ENCODE measurements at places on chromosomes 5 and 9.

DNA sequence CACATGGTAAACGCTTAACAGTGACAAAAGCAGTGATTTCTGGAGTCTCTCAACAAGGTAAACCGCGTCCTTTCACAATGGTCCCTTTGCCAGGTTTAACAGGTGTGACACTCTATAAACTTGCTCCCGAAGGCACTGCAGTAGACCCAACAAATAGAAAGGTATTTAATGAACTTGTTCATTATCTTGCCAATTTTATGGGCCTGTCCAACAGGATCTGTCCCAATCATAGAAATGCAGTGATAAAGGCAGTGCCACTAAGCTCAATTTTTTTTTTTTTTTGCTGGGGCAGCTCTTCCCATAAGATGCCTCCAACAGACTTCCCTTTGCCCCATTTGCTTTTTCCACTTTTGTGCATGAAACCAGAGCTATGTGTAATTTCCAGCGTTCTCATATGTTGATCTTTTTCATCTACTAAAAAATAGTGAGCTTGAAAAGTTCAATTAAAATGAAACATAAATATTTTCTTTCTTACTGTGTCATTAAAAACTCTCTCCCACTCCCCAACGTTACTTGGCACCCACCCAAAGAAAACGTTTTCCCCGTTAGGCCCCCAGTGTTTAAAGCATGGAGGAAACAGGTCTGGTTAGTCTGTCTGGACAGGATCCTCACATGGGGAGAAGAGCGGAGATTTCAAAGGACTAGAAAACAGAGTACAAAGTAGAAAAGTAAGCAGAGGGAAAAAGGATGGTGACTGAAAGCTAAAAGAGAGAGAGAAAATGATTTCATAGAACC lies 80.9 kb upstream of the SPATA31D4 start:
- no peak for DNase-seq

- DNase-seq: no peak
Measured at GRCh38 chr5:155274484-155274883, 260.9 kb downstream of the KIF4B start.

DNA sequence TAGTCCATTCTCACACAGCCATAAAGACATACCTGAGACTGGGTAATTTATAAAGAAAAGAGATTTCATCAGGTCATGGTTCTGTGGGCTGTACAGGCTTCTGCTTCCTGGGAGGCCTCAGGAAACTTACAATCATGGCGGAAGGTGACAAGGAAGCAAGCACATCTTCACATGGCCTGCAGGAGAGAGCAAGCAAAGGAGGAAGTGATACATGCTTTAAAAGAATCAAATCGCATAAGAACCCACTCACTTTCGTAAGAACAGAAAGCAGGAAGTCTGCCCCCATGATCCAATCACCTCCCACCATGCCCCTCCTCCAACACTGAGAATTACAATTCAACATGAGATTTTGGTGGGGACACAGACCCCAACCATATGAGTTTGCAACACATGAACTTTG lies 5.1 kb upstream of the FBXO38 start:
- DNase-seq: no peak

DNA sequence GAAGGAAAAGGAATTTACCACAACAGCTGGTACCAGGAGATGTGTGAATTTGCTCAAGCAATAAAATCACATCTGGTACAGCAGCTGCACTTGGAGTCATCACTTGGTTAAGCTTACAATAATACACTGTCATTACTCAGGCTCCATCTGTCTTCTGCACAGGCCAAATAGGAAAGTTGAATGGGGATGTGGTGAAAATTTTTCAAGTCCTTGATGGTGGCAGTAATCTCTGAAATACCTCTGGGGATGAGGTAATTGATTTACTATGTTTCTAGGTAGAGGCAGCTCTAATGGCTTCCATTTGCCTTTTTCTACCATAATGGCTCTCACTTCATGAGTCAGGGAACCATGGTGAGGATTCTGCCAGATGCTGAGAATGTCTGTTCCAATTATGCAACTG lies 206.8 kb upstream of the ATP10B start:
- DNase-seq: no peak

- DNase-seq: no peak
Measured at GRCh38 chr9:114588210-114588609, 641 bp downstream of the ATP6V1G1 start.

GRCh38 chr5:152456815-152457443 lies 51.9 kb upstream of the NMUR2 start:
- no peak for DNase-seq

GRCh38 chr9:89779405-89780203 lies 174.8 kb downstream of the GADD45G start:
- DNase-seq: no peak

DNA sequence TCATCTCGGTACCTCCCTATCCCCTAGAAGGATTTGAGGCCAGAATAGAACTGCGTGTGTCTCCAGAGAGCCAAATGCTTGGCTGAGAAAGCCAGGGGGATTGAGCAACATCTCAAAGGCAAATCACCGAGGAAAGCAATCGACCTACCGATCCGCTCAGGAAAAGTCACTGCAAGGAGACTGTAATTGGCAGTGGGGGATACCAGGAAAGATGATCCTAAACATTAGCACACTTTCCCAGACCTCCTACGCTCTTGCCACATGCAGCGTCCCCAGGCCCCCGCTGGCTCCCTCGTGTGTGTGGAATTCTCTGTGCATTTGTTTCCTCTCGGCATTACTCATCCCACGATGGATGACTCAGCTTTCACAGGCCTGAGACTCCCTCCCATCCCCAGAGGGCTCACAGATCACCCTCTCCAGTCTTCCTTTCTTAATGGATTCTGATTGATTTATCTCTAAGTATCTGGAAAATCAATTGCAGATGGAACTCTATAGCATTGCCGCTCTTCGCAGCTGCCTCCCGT lies 82.2 kb upstream of the ICE1 start:
- no peak for DNase-seq

DNA sequence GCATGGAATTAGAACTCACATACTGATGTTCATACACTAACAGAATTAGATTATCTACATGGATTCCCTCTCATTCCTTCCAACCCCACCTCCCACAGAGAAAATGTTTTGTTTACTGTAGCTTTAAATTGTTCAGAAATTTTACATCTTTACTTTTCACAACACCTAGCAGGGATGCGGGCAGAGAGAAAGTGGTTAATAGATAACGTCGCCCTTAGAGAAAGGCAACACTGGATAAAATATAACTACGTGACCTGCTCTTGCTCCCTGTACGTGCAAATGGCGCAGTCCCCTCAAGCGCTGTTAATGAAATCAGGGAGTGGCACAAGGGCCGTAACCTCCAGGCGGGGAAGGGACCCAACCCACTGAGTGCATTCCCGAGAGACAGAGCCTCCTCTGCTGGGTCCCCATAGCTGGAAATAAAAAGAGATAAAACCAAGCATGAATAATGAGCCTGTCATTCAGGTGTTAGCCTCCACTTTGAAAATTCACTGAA lies 125.3 kb upstream of the DAPK1 start:
- DNase-seq: no peak

GRCh38 chr9:134461426-134461982 lies 135.2 kb downstream of the RXRA start:
- DNase-seq: no peak

GRCh38 chr5:128271859-128272464 lies 188.4 kb downstream of the SLC12A2 start:
- DNase-seq: no peak

GRCh38 chr9:71861618-71862017 lies 49.4 kb downstream of the ABHD17B start:
- DNase-seq: no peak

DNA sequence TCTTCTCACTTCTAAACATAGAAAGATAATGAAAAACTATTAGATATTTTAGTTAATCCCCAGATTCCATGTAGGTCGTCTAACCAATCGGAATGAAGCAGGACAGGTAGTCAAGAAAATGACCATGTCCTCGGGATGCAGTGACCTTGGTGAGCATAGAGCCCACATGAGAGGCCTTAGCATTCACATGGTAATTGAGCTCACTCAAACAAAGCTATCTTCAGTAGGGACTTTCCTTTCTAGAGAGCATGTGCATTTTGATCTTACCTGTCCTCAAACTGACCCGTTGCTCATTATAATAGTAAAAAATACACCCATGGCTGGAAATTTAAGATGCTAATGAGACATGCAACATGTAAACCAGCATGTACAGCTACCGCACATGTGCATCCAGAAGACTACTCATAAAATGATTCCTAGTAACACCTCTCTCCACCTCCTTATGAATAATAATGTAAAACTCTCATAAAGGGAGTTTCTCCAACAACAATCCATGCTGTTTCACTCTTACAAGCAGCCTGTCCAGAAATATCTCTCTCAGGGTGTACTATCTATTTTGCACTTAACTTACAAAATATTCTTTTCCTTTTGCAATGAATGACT lies 274.0 kb upstream of the CDH9 start:
- DNase-seq: no peak

GRCh38 chr9:73168298-73168934 lies 16.8 kb downstream of the ANXA1 start:
- no peak for DNase-seq

DNA sequence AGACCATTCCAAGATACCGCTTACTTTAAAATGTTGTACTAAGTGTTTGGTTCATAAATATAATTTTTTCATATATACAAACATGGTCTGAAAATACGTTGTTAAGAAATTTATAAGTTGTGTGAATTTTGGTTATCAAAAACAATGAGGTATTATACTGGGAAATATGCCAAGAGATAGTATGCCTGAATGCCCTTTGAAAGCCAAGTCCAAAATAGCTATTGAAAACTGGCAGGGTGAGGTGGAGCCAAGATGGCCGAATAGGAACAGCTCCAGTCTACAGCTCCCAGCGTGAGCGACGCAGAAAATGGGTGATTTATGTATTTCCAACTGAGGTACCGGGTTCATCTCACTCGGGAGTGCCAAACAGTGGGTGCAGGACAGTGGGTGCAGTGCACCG lies 533.5 kb downstream of the ZNF608 start:
- no peak for DNase-seq

DNA sequence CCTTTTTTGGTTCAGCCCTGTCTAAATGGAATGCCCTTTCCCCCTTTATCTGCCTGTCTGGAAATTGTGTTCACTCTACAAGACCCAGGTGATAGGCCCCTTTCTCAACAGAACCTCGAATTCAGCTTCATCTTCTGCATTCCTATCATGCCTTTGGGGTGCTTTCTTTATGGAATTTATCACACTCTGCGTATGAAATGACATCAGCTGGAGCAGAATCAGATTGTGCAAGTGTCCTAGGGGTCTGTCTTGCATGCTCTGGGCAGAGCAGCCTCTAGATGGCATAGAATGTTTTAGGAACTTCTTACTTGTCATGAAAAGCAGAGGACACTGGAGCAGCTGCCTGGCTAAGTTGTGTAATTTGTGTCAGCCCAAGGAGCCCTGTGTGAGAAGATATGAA lies 84.9 kb downstream of the ISL1 start:
- DNase-seq: no peak

DNA sequence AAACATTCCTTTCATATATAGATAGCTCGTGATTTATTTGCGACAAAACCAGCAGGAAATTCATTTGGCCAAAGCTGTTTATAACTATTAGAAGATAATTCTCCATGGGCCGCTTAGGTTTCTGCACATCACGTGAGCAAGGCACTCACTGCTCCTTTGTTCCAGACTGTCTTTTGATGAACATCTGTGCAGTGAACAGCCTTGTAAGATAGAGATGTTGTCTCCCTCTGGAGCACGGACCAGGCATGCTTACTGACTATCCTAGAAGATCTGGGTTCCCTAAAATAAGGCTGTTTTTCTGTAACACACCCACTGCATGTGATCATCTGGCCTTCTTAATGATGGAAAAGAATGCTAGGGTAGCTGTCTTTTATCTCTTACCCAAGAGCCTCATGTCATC lies 30.9 kb downstream of the YIPF5 start:
- no peak for DNase-seq

DNA sequence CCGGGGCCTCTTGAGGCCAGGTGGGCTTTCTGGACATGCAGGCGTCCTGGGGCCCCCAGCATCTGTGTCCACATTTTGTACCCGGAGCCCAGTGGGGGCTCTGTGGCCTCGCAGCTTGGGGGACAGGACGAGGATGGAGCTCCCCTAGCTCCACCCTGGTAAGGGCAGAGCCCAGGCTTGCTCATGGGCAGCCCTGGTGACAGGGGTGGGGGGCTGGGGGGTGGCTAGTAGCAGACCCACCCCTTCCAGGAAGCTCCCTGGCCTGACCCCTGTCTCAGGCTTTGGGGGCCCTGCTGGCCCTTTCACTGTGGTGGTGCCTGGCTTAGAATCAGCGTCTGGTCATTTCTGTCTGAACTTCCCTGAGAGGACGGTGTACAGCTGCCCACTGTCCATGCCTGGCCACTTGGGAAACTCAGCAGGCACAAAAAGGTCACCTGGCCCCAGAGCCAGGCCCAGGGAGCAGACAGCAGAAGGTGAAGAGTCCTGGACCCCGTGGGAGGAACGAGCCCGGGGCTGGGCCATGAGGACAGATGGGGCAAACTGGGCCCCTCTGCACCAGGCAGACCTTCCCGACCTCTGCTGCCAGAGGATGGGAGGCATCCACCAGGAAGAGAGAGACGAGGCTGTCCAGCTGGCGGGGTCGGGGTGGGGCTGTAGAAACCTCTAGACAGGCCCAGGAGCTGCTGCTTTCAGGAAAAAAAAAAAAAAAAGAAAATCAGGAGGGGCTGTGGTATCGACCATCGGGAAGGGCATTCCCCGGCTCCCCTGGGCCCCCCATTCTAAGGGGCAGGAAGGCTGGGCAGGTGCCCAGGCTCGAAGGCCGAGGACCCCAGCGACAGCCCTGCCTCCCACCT lies 52.8 kb downstream of the EXD3 start:
- no peak for DNase-seq

- no peak for DNase-seq
Measured at GRCh38 chr5:142551338-142552067, 134.4 kb downstream of the FGF1 start.

- no peak for DNase-seq
Measured at GRCh38 chr5:1253456-1254105, 28.4 kb downstream of the SLC6A18 start.

DNA sequence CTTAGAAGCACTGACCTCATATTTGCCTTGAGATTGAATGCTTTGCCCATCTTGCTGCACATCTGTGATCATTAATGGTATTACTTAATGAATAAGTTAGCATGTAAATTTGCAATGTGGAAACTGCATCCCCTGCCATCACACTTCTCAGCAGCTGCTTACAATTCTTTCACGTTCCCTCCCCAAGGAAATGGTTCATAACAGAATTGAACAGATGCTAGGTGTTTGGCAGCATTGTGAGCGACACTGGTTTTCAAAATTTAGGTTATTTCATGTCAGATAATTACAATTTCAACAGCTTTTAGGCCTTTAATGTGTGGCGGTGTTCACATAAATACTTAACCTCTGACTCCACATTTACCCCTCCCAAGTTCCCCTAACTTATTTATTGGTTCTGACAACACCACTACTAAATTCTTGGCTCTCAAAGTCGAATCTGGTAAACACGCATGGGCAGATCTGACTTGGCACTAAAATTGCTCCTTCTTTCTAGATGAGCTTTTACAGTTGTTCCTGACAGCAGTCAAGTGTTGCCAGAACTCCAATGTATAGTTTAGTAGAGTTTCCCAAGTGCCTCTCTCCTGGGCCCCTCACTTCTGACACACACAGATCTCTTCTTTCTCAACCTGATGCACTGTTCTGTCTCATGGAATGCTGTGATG lies 46.8 kb downstream of the SLC1A3 start:
- DNase-seq: no peak

- DNase-seq: no peak
Measured at GRCh38 chr9:37198831-37199230, 78.5 kb downstream of the ZCCHC7 start.

All from activated CD4-positive, CD25-positive, alpha-beta regulatory T cell treated with anti-CD3 and anti-CD28 coated beads, Interleukin-2, amount 50 U/mL, for 16 hours (primary cell).